ENCODE measurements at places on chromosomes 3 and 15. TPM values are rescaled to one million over a fixed set of nuclear protein-coding genes. Genes with fewer than 3 reads are reported as not detected.

Gene SYNM
- 1.2 TPM for total RNA-seq

Gene ZIC4
- not detected for total RNA-seq

Gene KBTBD12
- total RNA-seq: 0.07 TPM

Gene SLC28A1
- 0.20 TPM for total RNA-seq

Gene GATM
- 7.3 TPM for total RNA-seq

Gene CPLX3
- total RNA-seq: 0.14 TPM

Gene SLC6A11
- total RNA-seq: 2.7 TPM

Gene SAMMSON
- total RNA-seq: not detected

Gene GOLGA8T
- total RNA-seq: 0.51 TPM

Gene SPCS1
- 82.5 TPM for total RNA-seq

Gene SIDT1
- not detected for total RNA-seq

Gene WDR49
- total RNA-seq: 0.47 TPM

Gene SLC28A2
- not detected for total RNA-seq

Gene CHRFAM7A
- total RNA-seq: 1.5 TPM

Gene P2RY1
- 8.9 TPM for total RNA-seq

Gene CD96
- 0.20 TPM for total RNA-seq

GRCh38 chr3:141076797-141077571 lies 25.8 kb downstream of the SPSB4 start:
- DNase-seq: peak; percentile 69

DNA sequence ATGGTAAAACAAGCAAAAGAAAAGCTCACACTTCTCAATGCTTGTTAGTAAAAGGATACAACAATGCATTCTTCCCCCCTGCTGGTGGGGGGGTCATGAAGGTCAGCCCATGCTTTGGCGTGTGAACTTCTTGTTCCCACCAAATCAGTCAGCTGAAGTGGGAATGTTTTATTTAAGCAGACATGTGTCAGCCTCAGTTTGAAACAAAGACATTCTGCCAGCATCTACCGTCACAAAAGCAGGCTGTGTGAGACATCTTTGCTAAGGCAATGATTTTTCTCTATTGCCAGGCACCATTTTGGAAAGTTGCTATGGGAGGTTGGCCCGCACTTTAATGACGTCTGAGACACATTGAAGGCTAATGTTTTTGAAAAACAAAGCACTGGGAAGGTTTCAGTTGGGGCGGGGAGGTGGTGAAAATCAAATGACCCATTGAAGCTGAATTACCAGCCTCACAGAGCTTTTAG lies 206.6 kb downstream of the TLE3 start:
- DNase-seq: no peak

DNA sequence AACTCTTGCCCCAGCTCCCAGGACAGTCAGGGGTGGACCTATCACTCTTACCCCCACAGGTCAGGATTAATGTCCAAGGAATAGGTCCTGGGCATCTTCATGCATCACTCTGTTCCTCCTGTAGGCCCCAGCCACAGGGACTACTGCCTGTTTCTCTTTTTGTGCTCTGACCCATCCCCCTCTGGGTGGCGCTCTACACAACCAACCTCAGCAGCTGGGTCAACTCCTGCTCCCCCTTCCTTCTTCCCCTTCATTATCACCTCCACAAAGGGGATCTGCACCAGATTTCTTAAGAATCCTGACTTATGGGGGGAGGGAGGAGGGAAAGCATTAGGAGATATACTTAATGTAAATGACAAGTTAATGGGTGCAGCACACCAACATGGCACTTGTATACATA lies 12.2 kb upstream of the TRANK1 start:
- no peak for DNase-seq

GRCh38 chr15:31483986-31484951 lies 157.6 kb downstream of the KLF13 start:
- no peak for DNase-seq

DNA sequence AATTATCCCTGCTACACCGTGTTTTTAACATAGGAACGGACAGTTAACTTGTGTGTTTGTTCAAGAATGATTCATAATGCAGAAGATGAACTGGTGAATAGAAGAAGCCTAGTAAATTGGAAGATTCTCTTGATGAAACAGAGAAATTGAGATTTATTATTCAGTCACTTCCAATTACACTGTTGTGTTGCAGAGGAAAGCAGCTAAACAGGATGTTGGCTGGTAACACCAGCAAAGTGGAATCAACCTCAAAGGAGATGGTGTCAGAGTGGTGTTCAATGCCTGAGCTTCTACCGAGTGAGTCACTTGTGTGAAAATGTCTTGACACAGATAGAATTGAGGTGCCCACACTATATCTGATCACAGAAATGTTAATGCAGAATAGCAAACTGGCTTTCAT lies 399.6 kb downstream of the LPP start:
- no peak for DNase-seq

- DNase-seq: no peak
These were observed 7.7 kb downstream of the CMTM8 start for GRCh38 chr3:32246079-32246675.

GRCh38 chr15:55037071-55037470 lies 159.7 kb downstream of the RSL24D1 start:
- no peak for DNase-seq

GRCh38 chr3:44114142-44114541 lies 127.5 kb upstream of the TOPAZ1 start:
- no peak for DNase-seq

DNA sequence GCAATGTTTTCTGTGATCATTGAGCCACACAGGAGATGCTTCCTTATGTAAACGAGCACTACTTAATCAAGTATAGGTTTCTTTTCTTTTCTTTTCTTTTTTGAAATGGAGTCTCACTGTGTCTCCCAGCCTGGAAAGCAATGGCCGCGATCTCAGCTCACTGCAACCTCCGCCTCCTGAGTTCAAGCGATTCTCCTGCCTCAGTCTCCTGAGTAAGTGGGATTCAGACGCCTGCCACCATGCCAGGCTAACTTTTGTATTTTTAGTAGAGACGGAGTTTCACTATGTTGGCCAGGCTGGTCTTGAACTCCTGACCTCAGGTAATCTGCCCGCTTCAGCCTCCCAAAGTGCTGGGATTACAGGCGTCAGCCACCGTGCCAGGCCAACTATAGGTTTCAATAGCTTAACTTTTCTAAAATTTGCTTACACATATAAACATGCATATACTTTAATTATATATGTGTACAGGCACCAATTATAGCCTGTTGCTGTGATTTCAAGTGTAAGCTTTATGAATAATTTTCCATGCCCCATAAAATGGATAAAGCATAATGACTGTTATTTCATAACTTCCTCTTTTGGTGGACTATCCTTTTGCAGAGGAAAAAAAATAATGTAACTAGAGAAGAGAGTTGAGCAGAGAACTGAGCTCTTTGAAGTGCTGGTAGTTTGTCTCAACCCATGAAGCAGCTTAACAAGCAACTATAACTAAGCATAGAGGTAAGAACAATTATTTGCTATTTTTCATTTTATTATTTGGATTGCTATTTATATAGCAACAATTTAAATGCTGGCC lies 24.8 kb upstream of the MBNL1 start:
- DNase-seq: no peak

DNA sequence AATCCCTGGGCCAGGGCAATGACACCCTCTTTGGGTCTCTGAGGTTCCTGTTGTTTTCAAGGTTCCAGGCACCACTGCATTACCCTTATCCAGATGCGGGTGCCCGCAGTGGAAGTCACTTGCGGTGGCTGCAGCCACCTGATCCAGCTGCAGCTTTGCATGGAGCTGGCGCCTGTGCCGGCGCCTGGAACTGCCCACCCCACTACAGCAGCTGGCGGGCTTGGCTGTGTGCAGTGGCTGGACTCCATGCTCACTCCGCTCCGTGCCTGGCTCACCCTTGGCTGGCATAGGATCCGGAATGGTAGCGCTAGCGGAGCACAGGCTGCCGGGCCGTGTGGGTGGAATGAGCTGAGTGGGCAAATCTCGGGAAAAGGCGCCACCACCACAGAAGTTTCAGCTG lies 832.6 kb upstream of the CADM2 start:
- no peak for DNase-seq

- DNase-seq: no peak
These were observed 72.9 kb downstream of the ANXA2 start for GRCh38 chr15:60324706-60325438.

- no peak for DNase-seq
These were observed 15.6 kb downstream of the CHST2 start for GRCh38 chr3:143135150-143135549.

DNA sequence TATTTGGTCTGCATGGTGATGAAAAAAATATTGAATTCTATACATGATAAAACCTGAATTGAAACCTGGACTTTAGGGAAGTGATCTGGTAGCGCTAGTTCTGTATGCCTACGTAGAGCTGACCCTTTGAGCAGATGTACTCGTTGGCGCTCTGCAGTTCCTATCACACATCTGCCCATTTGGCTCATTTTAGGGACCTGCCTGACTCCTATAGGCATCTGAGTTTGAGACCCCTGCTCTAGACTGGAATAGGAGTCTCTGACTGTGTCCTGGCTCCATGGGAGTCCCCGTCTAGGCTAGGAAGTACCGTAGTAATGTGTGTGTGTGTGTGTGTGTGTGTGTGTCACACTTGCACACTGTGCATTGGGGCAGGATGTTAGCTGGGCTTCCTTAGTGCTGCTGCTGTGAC lies 21.2 kb downstream of the STARD5 start:
- no peak for DNase-seq

GRCh38 chr3:133162670-133163305 lies 124.6 kb downstream of the TMEM108 start:
- DNase-seq: no peak

GRCh38 chr15:36373550-36373949 lies 205.9 kb upstream of the CDIN1 start:
- no peak for DNase-seq

GRCh38 chr3:197021231-197021630 lies 8.4 kb downstream of the MELTF start:
- no peak for DNase-seq

- no peak for DNase-seq
These were observed 584.8 kb downstream of the DIPK2A start for GRCh38 chr3:144556392-144556791.

- no peak for DNase-seq
These were observed 4.3 kb downstream of the DNASE1L3 start for GRCh38 chr3:58206406-58207011.

- no peak for DNase-seq
These were observed 44.8 kb downstream of the POLR2M start for GRCh38 chr15:57751177-57751800.

DNA sequence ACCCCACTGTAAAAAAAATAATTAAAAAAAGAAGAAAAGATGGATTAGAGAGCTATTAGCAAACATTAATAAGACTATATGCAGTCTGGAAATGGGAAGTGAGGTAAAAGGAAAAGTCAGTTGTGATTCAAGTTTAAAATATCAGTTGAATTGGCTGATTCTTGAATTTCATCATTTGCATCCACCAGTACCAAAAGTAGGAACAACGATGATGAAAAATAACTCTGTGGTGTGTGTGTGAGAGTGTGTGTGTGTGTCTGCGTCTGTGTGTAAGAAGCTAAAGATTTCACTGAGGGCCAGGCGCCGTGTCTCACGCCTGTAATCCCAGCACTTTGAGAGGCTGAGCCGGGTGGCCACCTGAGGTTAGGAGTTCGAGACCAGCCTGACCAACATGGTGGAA lies 56.0 kb upstream of the SLC4A7 start:
- DNase-seq: no peak

GRCh38 chr3:157387708-157388435 lies 48.8 kb upstream of the PTX3 start:
- no peak for DNase-seq

DNA sequence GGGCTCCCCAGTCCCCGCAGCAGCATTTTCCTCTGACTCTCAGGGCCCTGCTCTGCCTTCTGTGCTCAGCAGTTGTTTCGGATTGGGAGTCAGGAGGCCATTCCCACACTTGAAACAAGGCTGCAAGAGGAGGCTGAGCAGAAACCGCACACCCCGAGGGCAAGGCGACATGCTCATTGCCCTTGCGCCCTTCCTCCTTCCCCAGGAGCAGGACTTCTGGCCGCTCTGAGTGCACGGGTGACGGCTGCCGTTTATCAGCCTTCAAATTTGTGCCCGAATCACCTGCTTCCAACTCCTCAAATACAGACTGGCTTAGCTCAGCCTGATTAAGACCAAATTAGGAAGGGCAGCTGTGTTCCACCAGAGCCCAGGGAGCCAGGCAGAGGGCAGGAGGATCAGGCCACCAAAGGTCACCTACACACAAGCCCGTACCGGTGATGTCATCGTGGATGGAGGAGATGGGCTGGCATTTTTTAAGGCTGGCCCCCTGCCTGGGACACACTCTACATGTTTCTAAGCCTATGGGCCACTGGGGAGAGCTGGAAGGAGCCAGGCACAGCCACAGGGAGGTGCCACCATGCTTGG lies 38.1 kb downstream of the TM2D3 start:
- DNase-seq: no peak

DNA sequence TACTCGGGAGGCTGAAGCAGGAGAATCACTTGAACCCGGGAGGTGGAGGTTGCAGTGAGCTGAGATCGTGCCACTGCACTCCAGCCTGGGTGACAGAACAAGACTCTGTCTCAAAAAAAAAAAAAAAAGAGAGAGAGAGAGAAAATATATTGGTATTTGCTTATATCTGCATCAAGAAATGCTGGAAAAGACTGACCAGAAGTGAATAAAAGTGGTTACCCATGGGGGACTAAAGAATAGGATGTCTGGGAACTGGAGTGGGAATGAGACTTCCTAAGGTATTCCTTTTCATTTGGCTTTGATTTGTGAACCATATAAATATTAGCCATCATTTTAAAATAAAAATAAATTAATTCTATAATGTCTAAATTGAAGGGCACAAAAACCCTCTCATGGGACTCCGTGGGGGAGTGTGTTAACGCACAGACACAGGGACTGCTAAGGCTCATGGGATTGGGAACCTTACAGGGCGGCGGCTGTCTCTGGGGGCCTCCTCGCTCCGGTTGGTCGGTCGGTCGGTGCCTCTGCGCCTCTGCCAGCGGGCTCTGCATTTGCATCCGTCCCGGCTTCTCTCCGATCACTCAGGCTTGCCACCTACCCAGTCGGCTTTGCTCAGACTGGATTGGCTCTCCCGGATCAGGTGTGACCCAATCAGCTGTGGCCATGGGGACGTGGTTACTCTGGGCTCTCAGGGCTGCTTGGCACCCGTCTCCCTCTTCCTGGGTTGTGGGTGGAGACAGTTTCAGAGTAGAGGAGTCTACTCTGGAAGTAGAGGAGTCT lies 12.7 kb upstream of the TSPAN3 start:
- no peak for DNase-seq

DNA sequence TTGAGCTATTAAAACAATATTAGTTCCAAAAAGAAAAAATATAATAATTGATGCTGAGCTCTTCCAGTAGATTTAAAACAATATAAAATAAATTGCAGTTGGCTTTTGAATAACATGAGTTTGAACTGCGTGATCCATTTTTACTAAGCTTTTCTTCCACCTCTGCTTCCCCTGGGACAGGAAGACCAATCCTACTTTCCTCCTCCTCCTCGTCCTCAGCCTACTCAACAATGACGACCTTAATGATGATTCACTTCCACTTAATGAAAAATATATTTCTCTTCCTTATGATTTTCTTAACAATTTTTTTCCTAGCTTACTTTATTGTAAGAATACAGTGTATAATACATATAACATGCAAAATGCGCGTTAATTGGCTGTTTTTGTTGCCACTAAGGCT lies 78.9 kb upstream of the THRB start:
- no peak for DNase-seq

GRCh38 chr3:123201223-123201556 lies 553 bp upstream of the SEC22A start:
- no peak for DNase-seq

Data from mesothelial cell of epicardium (in vitro differentiated cells).